Natural killer cell (primary cell): ENCODE measurements at places on chromosomes 4 and X. TPM values are rescaled to one million over a fixed set of nuclear protein-coding genes. Genes with fewer than 3 reads are reported as not detected.

SLC49A3 gene
- total RNA-seq = 14.9 TPM

GRCh38 chrX:15497865-15498264 lies 2.7 kb upstream of the BMX start:
- peaks cover 7% of the 10 kb centered on the region for H3K4me1 ChIP-seq
- no peaks in the 10 kb centered on the region for H3K36me3 ChIP-seq

GRCh38 chr4:104163820-104164219 lies 330.9 kb downstream of the CXXC4 start:
- no peaks in the 10 kb centered on the region for H3K27me3 ChIP-seq
- no peaks in the 10 kb centered on the region for H3K36me3 ChIP-seq
- no peak overlapping the region for H3K27ac ChIP-seq
- DNase-seq = no peak

DNA sequence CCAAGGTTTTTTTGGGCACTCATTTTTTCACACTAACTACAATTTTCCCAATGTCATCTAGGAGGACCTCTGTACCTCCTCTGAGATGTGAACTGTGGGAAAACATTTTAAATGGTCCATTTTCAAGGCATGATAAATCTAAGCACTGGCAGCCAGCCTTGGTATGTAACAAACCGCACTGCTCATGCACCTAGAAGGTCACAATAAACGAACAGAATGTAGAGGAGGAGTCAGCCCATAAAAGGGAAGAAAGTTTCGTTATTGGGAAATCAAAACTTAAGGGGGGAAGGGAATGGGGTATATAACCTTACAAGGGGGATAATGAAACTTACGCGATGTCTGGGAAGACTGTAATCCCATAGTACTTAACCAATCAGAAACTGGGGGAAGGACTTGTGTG lies 16.4 kb downstream of the COX18 start:
- no peak overlapping the region for H3K27ac ChIP-seq
- DNase-seq = no peak
- H3K4me3 ChIP-seq = no peak overlapping the region
- no peaks in the 10 kb centered on the region for H3K4me1 ChIP-seq
